ENCODE measurements at places on chromosomes 2 and 18.

DNA sequence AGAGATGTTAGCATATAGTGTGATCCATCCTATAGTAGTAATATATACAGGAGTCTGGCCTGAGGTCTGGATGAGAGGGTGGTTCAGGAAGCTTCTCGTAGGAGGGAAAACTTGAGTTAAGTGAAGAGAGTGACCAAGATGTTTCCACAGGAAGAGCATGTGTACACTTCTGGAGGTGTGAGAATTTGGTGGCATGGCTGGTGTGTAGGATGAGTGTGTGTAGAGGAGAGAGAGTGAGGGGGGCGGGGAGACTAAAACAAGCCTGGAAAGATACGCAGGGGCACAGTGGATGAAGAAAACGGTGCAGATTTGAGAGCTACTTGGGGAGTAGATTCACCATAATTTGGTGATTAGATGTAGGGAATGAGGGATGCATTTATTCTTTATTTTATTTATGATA, 43.5 kb upstream of the CTLA4 start:
- DNase-seq, result no peak

DNA sequence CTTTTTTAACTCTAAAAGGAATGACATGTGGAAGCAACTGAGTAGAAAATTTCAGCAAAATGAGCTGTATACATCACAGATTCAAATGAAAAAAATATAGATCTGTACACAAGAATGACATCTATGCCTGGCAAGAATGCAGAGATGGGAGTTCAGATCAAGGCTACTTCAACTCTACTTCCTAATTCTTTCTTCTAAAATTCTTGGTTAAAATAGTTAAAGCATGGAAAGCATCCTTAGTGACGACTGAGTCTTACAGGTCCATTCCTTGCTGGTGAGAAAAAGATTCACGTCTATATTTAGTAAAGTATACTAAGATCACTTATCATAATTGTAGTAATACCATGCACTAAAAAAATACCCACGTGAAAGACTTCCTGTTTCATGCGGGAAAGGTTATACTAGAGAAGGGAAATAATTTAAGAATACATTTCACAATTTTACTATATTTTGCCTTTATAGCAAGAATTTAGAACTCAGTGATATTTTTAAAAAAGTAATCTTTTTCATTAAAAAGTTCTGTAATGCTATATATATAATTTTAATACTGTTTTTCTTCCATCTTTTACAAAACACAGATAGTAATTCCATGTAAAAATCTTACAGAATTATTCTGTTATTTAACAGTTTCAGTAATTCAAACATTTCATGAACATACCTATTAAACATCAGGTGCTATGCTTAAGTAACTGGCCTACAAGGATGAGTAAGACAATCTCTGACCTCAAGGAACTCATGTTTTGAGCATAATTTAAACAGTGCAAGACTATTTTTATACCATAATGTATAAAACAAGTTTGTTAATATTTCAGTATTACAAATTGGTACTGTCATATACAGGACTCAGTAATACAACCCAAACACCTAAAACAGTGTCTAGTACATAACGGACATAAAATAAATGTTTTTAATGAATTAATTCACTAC, 159.6 kb downstream of the BAZ2B start:
- no peak for DNase-seq

DNA sequence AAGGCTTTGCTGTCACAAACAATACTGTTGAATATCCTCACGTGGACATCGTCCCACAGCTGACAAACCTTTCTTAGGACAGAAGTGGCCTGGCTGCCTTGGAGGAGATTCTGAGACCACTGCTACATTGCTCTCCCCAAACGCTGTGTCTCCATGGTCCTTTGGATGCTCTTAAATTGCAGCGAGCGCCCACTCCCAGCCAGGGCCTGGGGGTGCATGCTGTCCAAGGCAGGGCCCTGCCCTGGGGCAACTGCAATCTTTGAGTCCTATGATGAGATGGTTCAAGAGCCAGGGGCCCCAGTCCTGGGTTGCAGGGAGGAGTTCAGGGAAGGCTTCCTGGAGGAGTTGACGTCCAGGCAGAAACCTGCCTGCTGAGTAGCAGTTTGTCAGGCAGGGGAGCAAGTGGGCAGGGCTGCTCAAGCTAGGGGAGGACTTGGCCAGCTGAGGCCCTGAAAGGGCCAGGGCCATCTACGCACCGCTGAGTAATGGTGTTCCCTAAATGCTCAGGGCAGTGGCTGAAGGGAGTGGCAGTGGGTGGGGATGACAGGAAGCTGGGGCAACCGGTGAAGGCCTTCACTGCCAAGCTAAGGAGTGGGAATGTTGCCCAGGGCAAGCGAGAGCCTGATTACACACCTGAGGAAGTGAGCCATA, 10.8 kb upstream of the SDC1 start:
- no peak for DNase-seq

GRCh38 chr2:144914622-144915318, 394.9 kb upstream of the ZEB2 start:
- DNase-seq, result no peak

- DNase-seq, result no peak
Observed at GRCh38 chr18:63022429-63023022, 297.0 kb downstream of the BCL2 start.

GRCh38 chr18:63980027-63980426, 10.1 kb downstream of the SERPINB8 start:
- no peak for DNase-seq

DNA sequence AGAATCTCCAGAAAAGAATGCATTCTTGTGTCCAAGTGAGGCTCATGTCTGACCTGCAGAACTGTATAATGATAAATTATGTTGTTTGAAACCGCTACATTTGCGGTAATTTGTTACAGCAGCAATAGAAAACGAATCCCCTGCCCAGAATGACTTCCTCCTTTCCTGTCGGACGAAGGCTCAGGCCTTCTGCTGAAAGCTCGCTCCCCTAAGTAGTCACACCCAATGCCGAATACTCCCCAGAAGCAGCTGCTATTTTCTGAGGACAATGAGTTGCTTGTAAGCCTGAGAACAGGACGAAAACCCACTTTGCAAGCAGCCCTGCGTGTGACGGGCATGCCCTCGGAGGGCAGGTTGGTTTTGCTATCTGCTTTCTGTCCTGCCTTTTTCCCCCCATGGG, 27.7 kb upstream of the PTPN4 start:
- no peak for DNase-seq

- peak; percentile 89 for DNase-seq
Observed at GRCh38 chr2:213151437-213152064, at the start of gene IKZF2. IKZF2 (minus strand) TSS chr2:213151612; CDS start chr2:213148629, 2,983 bp downstream.

DNA sequence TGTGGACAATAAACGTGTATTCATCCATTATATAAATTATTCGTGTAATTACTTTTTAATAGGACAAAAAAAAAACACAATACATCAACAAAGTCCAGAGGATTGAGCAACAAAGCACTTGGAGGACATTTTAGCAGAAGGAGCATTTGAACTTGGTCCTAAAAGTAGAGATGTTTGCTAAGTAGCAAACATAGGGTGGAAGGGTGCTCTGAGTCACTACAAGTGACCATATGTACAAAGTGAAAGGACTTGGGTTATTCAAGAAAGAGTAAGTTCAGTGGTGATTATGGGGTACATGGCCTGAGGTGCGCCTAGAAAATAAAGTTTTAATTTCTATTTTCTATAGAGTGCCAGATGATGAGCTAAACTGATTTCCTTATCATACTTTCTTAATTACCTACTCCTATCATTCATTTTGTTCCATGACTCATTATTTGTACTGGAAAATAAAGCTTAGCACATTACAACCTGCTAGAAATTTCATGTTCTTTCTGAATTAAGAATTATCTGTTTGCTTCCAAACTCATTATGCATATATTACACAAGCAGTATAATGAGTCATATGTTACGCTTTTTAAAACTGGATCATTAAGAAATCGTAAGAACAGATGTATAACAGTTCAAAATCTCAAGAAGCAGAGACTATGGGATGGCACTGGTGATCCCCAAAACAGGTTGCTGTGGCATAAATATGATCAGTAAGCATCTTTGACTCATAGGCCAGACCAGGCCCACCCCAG, 13.1 kb upstream of the PPP1R1C start:
- no peak for DNase-seq

GRCh38 chr2:196113061-196113974, 44.7 kb upstream of the DNAH7 start:
- DNase-seq, result no peak

DNA sequence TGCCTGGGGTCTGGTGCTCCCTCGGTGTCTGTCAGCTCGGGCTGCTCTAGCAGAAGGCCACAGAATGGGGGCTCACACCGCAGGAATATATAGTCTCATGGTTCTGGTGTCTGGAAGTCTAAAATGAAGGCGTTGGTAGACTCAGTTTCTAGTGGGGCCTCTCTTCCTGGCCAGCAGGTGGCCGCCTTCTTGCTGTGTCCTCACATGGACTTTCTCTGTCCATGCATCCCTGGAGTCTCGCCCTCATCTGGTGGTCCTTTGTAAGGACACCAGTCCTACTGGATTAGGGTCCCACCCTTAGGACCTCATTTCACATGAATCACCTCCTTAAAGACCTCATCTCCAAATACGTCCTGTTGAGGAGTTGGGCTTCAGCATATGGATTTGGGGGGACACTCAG, 65.7 kb downstream of the RRM2 start:
- no peak for DNase-seq

Measured in cerebellum (tissue), 4 donors.